ENCODE measurements at places on chromosomes 3 and 15.

DNA sequence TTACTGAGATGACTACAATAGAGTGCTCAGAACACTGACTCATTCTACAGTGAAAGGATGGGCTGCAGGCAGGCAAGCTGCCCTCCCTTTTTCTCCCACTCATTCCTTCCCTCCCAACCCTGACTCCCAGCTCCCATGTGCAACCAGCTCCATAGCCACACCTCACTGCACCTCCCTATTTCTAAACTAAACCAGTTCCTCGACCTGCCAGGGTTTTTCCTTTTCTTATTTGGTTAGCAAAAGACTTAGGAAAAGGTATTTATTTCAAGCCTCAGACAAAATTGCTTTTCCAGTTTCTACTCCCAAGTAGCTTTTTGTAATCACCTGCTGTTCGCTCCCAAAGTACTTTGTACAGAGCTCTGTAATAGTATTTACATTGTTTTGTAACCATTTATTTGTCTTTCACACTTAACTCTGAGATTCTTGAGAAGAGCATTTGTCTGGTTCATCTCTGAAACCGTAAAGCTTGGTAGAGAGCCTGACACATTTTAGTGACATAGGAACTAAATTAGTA, 2.2 kb downstream of the AADAC start:
- no peak for DNase-seq

DNA sequence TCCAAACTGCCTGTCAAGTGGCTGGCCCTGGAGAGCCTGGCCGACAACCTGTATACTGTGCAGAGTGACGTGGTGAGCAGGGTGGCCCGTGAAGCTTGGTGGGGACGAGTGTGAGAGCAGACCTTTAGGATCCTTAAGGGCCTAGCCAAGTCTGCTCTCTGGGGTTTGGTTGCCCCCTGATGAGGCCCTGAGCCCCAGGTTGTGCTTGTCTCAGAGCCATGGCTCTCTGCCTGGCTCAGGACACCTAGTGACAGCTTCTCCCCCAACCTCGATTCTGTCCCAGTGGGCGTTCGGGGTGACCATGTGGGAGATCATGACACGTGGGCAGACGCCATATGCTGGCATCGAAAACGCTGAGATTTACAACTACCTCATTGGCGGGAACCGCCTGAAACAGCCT, 14.4 kb downstream of the TYRO3 start:
- DNase-seq: no peak

DNA sequence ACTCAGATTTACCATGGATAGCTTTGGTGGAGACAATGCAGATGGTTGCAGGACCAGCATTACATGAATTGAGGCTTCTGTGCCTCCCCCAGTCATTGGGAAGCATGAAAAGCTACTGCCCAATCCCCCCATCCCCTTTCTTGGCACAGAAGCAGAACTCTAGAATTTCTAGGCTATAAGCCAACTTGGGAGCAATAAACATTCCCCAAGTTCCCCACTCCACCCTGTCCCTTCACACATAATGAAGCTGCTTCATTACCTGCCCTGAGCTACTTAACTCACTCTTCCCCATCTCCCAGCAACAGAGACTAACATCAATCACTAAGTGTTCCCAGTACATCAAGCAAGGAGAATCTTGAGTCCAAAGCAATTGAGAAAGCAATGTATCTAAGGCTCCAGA, 164.5 kb downstream of the RORA start:
- no peak for DNase-seq

DNA sequence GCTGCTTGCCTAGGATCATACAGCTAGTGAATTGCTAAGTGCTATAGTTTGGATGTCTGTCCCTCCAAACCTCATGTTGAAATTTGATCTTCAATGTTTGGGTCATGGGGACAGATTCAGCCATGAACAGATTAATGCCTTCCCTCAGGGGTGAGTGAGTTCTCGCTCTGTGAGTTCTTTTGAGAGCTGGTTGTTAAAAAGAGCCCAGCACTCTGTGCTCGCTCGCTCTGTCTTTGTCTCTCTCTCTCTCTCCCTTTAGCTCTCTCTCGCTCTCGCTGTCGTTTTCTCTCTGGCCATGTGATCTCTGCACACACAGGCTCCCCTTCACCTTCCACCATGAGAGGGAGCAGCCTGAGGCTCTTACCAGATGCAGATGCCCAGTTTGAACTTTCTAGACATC, 14.9 kb downstream of the TRH start:
- no peak for DNase-seq

DNA sequence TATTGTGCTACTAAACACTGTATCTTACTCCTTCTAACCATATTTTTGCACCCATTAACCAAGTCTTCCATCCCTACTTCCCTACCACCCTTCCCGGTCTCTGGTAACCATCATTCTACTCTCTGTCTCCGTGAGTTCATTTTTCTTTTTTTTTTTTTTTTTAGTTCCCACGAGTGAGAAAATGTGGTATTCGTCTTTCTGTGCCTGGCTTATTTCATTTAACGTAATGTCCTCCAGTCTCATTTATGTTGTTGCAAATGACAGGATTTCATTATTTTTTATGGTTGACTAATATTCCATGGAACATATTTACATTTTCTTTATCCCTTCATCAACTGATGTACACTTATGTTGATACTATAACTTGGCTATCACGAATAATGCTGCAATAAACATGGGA, 31.7 kb downstream of the TJP1 start:
- DNase-seq: no peak

- no peak for DNase-seq
Observed at GRCh38 chr3:43970351-43970750, 271.3 kb upstream of the TOPAZ1 start.

- DNase-seq: no peak
Observed at GRCh38 chr3:66149269-66149668, 71.5 kb upstream of the SLC25A26 start.

DNA sequence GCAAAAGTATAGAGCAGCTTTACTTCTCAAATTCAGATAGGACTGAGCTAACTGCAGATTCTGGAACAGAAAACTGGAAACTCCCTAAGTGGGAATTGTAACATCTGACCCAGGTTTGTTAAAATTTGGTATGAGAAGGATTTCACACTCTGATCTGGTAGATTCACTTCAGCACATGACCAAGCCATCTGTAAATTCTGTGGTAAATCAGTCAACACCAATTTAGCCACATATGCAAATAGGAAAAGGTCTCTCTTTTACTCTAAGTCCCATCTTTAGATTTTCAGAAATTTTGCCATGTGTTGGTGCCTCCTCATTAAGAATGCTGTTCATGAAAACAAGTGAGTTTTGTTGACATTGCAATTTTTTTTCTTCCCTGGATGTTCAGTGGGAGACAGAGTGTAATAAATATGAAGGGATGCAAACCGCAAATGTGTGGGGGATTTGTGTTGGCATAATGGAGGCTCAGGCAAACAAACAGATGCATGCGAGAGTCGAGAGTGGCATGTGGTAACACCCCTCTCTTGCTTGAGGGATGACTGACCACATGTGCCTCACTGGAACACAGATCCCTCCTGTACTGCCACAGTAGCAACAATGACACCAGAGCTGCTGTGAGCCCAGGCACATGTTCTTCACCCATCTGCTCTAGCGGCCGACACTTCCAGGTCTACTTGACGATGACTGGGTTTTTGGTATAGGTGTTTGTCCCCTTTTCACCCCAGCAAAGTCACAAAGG, 146.6 kb downstream of the FEZF2 start:
- no peak for DNase-seq

- no peak for DNase-seq
Observed at GRCh38 chr3:71520161-71521020, 63.1 kb downstream of the FOXP1 start.

GRCh38 chr15:50774450-50774849, 8.9 kb upstream of the SPPL2A start:
- DNase-seq: no peak

DNA sequence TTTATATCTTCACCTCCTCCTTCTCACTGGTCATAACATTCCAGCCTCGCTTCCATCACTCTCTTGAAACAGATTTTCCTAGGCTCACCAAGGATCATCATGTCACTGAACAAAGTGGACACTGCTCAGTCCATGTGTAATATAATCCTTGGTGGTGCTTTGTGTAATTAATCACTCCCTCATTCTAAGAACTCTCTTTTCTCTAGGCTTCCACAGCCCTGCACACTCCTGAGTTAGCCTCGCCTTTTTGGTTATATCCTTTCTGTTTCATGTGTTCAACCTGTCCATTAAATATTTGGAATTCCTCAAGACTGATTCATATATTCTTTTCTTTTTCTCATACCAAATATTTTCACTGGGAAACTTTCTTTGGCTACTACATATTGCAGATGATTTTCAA, 440.8 kb downstream of the PYDC2 start:
- DNase-seq: no peak

GRCh38 chr3:160091441-160091840, 102.8 kb downstream of the IL12A start:
- no peak for DNase-seq

DNA sequence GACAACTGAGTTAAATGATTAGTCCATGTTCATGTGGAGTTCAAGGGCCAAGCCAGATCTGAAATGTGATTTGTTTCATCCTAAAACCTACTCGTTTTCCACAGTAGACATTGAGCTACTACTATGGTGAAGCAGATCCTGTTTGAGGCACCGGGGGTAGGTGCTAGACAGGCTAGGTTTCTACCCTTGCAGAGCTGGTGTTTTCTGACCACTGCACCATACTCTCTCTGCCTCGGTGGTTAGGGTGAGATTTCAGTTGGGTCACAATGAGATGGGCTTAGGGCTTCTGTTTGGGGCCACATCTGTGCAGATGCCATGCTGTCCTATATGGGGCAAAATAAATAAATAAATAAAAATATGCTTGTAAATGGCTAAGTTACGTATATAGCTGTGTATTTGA, 99.3 kb downstream of the OXNAD1 start:
- DNase-seq: no peak

- DNase-seq: no peak
Observed at GRCh38 chr3:40452562-40452875, 4.6 kb upstream of the RPL14 start.

- no peak for DNase-seq
Observed at GRCh38 chr15:61151791-61152190, 77.3 kb downstream of the RORA start.

- DNase-seq: no peak
Observed at GRCh38 chr3:143331350-143331749, 211.8 kb downstream of the CHST2 start.

DNA sequence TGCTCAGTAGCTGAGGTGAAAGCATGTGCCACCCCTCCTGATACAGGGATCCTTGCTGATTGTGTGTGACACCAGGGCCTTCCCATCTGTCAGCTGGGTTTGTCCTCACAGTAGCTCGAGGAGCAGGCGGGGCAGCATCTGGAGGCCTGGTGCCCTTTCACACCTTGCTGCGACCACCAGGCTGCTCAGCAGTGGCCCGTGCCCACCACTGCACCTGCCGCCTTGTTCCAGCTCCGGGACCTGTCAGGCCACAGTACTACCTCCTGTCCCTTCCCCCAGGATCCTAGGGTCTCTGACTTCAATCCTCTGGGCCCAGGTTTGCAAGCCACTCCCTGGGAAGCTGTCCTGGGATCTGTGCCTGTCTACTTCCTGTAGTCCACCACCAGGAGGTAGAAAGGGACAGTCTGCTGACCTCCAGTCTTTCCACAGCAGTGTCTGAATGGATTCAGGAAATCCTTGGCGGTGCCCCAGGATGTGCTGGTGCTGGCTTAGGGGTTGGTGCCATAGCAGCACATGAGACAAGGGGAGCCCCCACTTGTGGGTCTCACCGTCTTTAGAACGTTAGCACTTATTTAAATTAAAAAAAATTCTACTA, 27.5 kb downstream of the APBA2 start:
- DNase-seq: no peak

DNA sequence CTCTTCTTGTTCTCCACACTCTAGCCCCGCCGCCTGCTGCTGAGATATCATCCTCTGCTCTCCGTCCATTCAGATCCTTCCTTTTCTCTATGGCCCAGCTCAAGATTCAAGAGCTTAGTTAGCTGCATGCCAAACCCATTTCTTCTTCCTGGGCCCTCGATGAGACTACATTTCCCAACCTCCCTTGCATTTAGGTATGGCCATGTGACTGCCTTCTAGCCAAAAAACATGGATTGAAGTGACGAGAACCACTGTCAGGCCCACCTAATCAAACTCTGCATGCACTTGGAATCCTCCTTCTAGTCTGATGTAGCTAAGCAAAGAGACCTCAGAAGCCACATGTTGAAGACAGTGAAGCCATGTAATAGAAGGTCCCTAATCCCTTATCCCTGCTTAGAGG, 308.2 kb downstream of the VPS13C start:
- DNase-seq: no peak

DNA sequence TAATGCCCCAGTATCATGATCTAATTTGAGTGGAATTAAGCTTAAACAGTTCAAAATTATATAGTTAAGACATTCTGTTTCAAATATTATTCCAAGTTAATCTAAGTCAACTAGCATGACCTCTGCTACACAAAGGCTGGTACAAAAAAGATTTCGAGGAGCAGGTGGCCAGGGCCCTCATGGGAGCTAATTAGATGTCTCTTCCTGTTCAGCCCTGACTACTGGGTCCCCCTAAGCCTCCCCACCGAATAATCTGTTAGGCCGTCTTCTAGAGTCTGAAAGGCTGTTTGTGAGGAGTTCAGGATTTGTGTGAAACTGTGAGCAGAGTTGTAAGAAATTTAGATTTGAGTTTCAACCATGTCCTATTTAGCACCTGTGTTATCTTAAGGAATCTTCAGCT, 75.4 kb downstream of the PPM1L start:
- no peak for DNase-seq

GRCh38 chr3:18211116-18211515, 214.0 kb downstream of the SATB1 start:
- DNase-seq: no peak

- no peak for DNase-seq
Observed at GRCh38 chr15:73771385-73772045, 18.4 kb upstream of the INSYN1 start.

DNA sequence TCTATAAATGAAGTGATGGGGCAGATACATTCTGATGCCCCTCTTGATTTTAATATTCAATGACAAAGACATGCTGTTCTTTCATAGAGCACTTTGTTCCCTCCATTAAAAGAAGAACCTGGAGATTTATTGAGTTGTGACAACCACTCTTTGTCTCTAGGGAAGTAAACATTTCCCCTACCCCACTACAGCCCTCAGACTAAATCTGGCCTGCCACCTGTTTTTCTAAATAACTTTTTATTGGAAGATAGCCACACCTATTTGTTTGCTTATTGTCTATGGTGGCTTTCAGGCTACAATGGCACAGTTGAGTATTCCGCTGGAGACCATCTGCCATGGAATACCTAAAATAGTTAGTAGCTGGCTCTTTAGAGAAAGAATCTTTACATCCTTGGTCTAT, 41.2 kb upstream of the ZNF385D start:
- no peak for DNase-seq
